ENCODE measurements at places on chromosomes 12 and 14.

DNA sequence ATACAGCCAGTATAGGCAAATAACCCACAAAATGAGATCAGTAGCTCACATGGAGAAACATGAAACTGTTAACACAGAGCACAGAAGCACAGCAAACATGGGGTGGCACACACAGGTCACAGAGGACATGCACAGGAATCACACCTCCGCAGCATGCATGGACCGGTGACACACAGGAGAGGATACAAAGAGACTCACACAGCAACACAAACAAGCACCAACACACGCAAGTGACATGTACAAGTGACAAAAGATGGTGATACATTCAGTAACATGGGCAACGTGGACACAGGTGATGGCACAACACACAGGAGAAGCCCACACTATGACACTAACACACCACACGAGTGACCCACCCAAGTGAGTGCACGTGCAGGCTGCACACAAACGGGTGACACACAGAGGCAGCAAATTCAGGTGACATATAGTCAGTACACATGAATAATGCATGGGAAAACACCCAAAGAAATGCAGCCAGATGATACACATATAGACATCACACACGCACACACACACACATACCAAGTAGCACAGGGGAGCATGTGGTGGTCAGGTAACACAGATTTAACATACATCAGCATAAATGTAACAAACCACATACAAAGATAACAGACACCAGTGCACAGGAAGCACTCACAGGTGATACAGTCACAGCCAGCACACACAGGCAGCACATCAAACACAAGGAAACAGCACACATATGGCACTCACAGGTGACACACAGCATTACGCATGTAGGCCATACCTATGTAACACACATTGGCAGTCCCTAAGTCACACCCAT, 216.0 kb upstream of the SFSWAP start:
- no peak for DNase-seq

DNA sequence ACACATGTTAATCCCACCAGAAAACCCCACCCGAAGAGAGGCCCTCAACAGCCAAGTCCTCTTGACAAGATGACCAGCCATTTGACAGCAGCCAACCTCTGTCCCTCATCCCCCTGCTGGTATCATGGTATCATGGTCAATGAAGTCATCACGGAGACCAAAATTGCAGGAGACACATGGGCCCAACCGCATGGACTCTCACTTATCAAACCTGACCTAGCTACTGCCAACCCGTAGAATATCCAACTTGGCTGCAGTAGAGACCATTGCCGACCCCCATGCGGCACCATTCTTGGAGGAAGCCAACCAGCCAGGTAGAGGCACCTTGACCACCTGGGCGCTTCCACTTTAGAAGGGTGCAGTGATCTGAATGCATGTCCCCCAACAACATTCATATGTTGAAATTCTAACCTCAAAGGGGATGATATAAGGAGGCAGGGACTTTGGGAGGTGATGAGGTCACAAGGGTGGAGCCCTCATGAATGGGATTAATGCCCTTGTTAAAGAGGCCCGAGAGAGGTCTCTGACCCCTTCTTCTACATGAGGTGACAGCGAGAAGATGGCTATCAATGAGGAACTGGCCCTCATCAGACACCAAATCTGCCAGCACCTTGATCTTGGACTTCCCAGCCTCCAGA, 33.3 kb downstream of the DIO3 start:
- DNase-seq: no peak

- no peak for DNase-seq
Observed at GRCh38 chr12:109842021-109842420, 8.8 kb upstream of the TRPV4 start.

- DNase-seq: no peak
Observed at GRCh38 chr14:80522411-80522810, 311.1 kb upstream of the DIO2 start.
